ENCODE measurements at places on chromosomes 11 and 22. TPM values are rescaled to one million over a fixed set of nuclear protein-coding genes. Genes with fewer than 3 reads are reported as not detected.

The DNAJB7 gene
- total RNA-seq: not detected

The WBP2NL gene
- 1.1 TPM for total RNA-seq

DNA sequence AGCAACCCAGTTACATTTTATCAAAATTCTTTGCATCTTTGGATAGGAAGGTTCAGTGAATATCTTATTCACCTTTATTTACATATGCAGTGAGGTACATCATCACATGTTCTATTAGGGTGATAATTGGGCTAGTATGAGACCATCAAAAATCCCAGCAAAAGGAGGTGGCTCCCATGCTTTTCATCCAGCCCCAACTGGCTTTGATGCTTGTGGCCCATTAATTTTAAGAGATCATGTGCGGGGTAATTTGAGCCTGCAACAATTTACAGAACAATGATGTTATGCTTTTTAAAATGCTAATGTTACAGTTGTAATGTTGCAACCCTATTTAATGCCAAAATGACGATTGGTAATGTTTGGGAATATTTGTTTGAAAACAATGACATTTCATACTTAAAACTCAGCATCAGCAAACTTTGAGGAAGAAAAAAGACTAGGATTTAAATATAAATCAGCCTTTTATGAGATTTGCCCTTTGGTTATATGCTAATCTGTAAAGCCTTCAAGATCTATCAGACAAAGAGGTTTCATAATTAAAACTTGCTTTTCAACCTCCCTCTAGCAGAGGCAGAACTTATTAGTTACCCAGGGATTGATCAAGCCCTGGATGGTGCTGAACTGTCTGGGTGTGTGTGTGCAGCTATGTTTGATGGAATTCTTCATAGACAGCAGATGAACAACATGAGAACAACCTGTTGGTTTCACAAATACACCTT lies 183.5 kb upstream of the SORL1-AS1 start:
- no peak for DNase-seq

GRCh38 chr11:67268081-67268961 lies 2.0 kb downstream of the GRK2 start:
- no peak for DNase-seq

The GPHA2 gene
- total RNA-seq: not detected

The TRIM34 gene
- 9.6 TPM for total RNA-seq

- DNase-seq: no peak
Observed at GRCh38 chr22:45210174-45210573, 30.5 kb downstream of the KIAA0930 start.

The IGF2 gene
- 50.8 TPM for total RNA-seq

- DNase-seq: no peak
Observed at GRCh38 chr22:48347311-48347710, 1480.4 kb downstream of the BRD1 start.

The OTOG gene
- not detected for total RNA-seq

- DNase-seq: no peak
Observed at GRCh38 chr11:107859459-107860239, 1.1 kb upstream of the SLC35F2 start.

The C11orf65 gene
- total RNA-seq: 0.28 TPM

- DNase-seq: no peak
Observed at GRCh38 chr11:18093959-18094358, 11.9 kb downstream of the SAAL1 start.

- no peak for DNase-seq
Observed at GRCh38 chr22:29511126-29511862, 31.3 kb downstream of the NEFH start.

The OR2AT4 gene
- not detected for total RNA-seq

The CACNA1I gene
- total RNA-seq: 0.16 TPM

The TSPAN18 gene
- 18.1 TPM for total RNA-seq

DNA sequence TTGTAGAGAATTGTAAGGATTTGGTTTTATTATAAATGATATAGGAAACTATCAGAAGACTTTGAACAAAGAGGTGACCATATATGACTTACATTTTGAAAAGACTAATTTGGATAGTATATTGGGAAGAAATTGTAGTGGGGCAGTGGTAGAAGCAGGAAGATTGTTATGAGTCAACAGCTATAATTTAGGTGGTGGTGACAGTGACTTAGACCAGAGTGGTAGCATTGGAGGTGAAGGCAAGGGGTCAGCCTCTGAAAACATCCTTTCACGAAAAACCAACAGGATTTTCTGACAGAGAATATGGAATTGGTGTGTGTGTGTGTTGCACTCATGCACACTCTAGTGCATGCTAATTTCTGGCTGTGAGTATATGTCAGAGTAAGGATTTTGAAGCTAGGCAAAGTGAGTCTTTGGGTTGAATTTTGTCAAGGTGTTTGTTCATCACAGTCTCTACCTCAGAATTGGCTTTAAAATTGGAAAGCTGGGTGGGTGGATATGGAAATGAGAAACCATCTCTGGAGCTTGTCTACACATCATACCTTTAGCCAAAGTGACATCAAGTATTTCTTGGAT lies 8.2 kb upstream of the HBE1 start:
- DNase-seq: no peak

DNA sequence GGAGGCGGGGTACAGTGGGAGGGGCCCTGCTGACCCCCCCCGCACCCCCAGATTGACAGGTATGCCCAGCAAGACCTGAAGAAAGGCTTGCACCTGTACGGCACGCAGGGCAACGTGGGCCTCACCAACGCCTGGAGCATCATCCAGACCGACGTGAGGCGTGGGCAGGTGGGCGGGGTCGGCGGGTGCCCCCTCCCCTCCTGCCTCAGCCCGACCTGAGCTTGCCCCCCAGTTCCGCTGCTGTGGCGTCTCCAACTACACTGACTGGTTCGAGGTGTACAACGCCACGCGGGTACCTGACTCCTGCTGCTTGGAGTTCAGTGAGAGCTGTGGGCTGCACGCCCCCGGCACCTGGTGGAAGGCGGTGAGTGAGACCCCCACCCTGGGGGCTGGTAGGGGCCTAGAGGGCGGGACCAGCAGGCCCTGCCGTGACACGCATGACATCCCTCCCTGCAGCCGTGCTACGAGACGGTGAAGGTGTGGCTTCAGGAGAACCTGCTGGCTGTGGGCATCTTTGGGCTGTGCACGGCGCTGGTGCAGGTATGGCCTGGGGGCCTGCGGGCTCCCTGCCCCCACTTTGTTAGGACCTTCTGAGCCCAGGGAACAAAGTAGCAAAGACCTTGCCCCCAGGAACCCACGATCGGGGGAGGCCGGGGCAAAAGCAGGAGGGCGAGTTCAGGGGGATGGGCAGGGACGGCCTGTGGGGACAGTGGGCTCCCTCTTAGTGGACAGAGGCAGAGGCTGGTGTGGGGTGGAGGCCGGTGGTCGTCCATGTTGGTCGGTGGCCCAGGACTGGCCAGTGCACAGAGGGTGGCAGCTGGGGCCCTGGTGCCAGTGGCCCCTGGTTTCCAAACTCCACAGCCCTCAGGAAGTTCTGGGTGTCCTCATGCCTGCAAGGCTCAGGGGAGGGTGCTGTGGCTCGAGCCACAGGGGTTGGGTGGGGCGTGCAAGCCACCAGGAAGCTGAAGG lies 23.1 kb downstream of the TSPAN4 start:
- DNase-seq: no peak

DNA sequence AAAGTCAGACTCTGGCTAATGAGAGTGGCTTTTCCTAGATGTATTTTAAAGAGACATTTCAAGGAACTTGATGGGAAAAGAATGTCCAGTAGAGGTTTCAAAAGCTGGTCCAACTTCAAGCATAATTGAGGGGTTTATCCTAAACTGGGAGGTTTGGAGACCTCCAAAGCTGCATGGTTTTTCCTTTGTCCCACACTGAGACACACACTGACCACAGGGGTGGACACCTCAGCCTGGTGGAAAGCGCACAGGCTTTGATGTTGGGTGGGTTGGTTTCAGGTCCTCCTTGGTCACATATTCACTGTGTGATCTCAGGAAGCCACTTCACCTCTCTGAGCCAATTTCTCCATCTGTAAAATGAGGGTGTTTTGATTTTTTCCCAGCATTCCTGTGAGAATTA lies 4.0 kb downstream of the SPON1 start:
- no peak for DNase-seq

DNA sequence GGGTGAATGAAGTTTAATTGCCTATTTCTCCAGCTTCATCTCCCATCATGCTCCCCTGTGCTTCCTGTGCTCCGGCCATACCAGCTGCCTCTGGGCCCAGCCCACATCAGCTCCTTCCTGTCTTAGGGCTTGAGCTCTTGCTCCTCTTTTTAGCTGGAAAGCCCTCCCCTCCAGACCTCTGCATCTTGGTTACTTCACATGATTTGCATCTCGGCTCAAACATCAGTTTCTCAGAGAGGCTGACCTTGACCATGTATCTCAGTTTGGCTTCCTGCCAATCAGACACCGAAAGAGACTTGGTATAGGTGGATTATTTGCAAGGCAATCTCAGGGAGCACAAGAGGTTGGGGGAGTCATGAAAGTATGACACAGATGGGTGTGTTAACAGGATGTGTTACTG lies 73.2 kb upstream of the TIMP3 start:
- no peak for DNase-seq

GRCh38 chr11:26860895-26861294 lies 133.0 kb upstream of the FIBIN start:
- no peak for DNase-seq

DNA sequence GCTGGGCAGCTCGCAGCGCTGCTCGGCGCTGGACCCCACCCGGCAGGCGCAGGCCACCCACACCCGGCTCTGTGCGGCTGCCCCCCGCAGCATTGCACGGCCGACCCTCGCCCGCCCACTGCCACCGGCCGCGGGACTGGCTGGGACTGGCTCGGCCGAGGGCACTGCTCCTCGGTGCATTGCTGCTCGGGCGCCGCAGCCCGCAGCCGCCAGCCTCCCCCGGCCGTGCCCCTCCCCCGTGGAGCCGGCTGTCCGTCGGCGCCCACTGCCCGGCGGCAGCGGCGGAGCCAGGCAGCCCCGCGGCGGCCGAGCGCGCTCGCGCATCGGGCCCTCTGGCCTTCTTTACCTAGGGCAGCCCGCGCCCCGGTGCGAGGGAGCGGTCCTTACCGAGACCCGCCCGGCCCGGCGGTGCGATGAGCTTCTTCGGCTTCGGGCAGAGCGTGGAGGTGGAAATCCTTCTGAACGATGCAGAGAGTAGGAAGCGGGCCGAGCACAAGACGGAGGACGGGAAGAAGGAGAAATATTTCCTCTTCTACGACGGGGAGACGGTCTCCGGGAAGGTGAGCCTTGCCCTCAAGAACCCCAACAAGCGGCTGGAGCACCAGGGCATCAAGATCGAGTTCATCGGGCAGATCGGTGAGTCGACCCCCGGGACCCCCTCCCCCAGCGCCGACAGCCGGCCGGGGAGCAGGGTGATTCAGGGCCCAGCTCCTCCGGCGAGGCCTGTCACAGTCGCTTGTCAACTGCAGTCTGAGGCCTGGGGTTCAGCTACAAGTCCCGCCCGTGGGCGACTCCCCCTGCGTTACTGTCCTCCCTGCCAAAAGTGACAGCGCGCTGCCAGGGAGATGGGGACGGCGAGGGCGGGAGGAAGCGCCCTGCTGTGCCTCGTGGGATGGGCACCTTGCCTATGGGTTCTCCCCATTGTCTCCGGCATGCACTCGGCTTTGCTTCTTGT lies 516 bp downstream of the VPS26B start:
- no peak for DNase-seq

DNA sequence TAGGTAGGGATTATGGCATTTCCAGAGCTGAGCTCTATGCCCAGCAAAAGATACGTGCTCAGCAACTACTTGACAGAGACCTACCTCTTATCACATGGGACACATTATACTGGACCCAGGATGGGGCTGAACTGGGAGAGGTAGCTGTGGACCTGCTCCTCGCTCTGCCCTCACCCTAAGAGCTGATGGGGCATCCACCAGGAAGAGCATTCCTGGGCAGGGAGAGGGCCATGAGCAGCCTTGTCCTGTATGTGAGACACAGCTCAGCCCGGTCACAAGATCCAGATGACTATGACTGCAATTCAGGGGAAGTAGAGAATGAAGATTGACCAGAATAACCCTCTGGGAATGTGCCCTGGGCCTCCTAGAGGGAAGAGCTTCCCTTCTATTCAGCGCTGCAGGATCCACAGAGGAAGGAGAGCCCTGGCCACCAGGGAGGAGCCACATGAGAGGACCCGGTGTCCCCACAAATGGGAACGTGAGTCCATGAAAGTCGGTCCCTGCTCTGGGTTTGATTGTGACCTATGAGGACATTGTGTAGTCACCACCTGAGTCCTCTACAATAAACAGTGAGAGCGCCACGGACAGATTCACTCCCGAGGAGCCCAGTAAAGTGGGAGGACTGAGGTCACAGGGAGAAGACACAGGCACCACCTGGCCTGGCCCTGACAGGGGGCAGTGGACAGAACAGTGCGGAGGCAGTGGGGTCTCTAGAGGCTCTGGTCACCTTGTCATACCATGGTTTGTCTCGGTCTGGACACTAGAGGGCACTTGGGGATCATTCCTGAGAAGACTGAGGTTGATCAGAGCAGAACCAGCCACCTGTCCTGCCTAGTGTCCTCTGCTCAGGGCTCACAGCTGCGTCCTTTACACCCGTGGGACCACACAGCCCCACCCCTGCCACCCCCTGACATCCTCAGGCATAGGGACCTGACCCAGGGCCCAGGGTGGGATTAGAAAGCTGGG lies 99.5 kb downstream of the ZNF280B start:
- no peak for DNase-seq

The OSBP gene
- total RNA-seq: 46.3 TPM

Measured in omental fat pad (tissue), 4 donors.